Activated naive CD4-positive, alpha-beta T cell treated with anti-CD3 and anti-CD28 coated beads, Interleukin-2, amount 10 ng/mL, durations not matched to agents 7 days and 5 days (primary cell): ENCODE measurements at places on chromosomes 2 and 18.

DNA sequence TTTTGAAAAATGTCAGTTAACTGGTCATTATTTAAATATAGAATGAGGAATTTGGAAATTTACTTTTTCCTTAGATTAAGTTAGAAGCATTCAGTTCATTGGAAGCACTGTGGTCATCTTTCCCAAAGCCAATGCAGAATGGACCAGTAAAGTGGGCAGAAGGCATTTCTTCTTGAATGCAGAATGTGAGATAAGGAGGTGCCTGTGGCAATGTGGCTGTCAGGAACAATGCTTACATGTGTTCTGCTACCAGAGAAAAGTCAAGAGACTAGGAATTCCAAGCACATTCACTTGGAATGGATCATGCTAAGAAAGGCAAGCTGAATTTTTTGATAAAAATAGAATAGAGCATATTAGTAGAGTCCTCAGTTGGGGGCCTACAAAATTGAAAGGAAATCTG, 295.0 kb upstream of the KCNH7 start:
- no peak for DNase-seq

- DNase-seq = no peak
Observed at GRCh38 chr2:30454571-30454970, 7.5 kb downstream of the LCLAT1 start.

GRCh38 chr2:154992826-154993225, 294.3 kb downstream of the KCNJ3 start:
- no peak for DNase-seq

DNA sequence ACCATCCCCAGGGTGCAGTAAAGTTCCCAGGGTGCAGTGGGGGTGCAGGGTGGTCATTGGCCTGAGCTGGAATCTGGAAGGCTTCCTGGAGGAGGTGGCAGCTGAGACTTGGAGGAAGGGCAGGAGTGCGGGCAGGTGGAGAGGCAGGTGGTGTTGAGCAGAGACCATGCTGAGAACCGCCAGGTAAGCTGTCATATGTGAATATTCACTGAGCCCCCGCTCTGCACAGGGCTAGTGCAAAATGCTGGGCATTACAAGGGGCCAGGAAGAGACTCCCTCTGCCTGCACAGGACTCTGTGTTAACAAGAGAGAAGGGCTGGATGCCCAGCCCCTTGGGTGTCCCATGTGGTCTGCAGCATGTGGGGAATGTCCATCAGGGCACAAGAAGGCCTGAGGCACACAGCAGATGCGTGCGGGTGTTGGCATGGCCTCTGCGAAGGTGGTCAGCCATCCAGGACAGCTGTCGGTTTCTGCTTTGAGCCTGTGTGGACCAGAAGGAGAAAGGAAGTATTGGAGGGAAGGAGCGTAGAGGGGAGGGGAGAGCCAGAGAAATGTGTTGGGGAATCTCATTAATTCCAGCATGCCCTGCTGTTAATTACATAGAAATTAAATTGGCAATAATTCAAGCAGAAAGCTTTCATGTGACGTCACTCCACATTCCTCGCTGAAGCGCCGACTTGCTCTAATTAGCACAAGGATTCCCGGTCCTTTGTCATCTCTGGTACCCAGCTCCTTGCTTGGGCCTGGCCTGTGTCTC, 62.8 kb upstream of the OTOS start:
- no peak for DNase-seq

- no peak for DNase-seq
Observed at GRCh38 chr2:128502200-128502599, 183.5 kb upstream of the HS6ST1 start.

- DNase-seq = no peak
Observed at GRCh38 chr18:67514465-67514864, 2.1 kb downstream of the DSEL start.

DNA sequence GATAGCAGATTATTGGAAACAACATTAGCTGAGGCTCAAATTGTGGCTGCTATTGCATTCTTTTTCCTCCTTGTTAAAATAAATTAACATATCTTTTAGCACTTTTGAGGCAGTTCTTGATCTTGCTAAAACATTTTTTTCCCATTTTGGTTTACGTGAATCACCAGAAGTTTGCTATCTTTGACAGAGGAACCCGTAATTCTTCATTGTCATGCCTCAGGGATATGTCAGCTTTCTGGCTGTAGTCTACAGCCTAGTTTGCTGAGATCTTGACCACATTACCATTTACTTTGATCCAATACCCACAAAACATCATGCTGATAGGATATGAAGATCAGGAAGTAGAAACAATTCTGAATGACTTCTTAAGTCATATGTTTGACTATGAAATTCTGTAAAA, 25.1 kb upstream of the FANCL start:
- DNase-seq = no peak

- peak; percentile 86 for DNase-seq
Observed at GRCh38 chr2:25673300-25674076, at the start of gene DTNB. TSS of gene DTNB (minus strand) at chr2:25673577. CDS start at chr2:25652660, 20,917 bp downstream.

DNA sequence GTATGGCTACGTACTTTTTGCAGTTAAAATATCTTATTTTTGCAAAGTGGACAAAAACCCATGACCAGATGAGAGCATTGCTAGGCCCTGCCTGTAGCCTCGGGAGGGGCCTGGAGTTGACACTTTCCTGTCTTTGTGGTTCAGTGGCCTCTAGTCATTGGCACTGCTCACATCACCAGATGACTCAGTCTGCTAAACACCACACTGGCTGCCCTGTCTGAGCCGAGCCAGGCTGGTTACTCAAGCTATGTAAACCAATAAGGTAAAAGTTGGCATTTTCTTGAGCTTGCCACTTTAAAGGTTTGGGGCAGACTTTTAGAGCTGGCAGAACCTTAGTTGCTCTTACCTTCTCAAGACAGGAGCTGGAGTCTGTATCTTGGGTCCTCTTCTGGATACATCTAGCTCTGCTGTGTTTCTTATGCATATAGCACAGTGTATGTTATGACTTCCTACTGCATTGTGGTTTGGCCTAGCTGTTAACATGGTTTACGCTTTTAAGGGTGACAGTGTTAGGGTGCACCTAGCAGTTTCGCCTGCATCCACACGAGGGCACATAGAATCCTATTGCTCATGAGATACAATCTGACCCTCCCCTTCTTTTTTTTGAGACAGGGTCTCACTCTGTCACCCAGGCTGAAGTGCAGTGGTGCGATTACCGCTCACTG, 76.4 kb downstream of the AP1S3 start:
- DNase-seq = peak; percentile 66

- no peak for DNase-seq
Observed at GRCh38 chr2:20723543-20723942, 56.6 kb downstream of the GDF7 start.

DNA sequence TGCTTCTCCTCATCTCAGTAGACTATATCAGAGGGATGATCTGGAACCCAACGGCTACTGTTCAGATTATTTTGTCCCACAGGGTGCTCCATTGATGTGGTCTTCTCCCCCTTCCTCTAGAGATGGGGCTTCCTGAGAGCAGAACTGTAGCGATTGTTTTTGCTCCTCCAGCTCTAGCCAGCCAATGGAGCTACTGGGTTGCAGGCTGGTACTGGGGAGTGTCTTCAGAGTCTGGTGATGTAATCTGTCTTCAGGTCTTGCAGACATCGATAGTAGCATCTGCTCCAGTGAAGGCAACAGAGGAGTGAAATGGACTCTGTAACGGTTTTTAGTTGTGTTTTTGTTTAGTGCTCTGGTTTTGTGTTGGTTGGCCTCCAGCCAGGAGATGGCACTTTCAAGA, 621.9 kb downstream of the RNF144A start:
- DNase-seq = no peak

GRCh38 chr2:33727361-33728032, 128.4 kb upstream of the FAM98A start:
- DNase-seq = no peak

GRCh38 chr2:79453918-79454317, 58.9 kb upstream of the CTNNA2 start:
- DNase-seq = no peak

DNA sequence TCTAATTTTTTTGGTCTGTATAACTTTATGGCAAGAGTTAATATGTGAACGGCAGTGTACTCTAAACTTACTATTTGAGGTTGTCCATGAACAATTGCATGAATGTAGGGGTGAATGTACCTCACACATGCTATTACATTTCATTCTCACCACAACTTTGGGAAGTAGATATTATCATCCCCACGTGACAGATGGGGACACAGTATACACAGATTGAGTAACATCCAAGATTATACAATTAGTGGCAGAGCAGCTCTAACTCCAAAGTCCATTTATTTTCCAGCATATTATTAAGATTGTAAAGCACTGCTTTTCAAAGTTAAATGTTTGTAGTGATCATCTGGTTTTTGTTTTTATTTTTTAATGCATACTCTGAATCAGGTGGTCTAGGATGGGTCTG, 622.1 kb upstream of the ZEB2 start:
- no peak for DNase-seq

- DNase-seq = no peak
Observed at GRCh38 chr2:238063414-238064189, 2.8 kb downstream of the SCLY start.

DNA sequence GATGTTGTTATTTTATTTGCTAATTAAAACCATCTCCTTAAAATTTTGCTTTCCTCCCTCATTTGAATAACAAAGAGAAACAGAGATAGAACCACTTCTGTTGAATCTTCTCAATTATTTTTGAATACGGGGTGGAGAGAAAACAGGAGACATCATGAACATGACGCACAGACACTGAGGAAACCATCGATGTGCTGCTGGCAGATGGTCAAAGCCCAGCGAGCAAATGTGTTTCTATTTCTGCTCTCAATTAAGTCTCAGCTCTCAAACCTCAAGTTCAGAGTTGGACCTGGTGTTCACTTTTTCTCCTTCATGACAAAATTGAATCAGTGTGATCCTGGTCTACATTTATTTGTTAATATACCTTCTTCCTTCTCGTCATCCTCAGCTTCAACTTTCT, 36.1 kb upstream of the TWIST2 start:
- DNase-seq = no peak

DNA sequence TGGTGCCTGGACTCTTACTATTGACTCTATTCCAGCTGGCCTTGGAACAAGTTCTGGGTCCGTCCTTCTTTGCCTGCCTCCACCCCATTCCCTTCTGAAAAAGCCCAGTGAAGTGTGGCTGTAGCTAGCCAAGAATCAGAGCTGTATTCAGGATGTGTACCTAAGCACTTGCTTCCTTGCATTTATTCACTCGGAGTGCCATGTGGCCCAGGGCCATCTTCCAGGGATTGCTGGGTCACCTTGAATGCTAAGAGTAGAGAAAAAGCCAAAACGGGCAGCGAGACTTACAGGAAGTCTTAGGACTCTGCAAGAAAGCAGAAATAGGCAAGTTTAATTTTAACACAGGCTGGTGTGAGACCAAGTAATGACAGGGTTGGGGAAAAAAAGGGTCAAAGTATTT, 4.1 kb downstream of the ITGA6 start:
- DNase-seq = no peak

GRCh38 chr2:229526951-229527350, 187.4 kb downstream of the DNER start:
- DNase-seq = no peak

- no peak for DNase-seq
Observed at GRCh38 chr2:180990337-180990736, 9.9 kb downstream of the UBE2E3 start.

DNA sequence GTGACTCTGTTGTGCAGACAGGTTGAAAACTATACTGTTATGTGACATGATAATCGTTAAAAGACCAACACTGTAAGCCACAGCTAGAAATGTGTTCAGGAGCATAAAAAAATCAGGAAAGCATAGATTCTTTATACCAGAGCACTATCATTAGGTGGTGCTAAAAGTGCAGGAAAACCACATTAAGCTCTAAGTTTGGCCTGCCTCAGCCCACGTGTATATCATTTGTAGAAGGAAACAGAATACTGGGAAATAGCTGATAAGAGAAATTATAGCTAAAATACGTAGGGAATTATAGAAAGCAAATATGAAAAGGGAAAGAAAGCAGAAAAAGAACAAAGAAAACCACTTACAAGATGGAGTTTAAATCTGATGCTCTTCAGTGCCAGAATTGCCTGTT, 26.5 kb upstream of the C2orf74 start:
- DNase-seq = no peak

DNA sequence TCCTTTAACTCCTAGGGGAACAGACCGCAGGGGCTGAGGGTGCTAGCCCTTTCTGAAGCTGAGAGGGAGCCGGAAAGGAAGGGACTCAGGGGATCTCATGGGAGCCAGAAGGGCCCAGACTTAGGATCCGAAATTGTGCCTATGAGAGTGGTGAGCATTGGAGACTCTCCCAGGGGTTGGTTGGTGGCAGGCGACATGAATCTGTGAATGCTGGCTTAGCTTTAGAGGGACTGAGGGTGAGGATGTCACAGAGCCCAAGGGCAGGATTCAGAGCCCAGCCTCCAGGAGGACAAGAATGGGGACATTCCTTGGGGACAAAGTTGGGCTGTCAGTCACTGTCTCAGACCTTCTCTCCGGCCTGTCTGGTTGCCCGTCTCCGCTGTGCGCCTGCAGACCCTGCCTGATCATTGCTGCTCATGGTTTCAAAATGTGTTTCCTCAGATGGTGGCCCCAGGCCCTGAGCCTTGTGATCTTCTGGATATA, 17.5 kb downstream of the GNLY start:
- DNase-seq = no peak

DNA sequence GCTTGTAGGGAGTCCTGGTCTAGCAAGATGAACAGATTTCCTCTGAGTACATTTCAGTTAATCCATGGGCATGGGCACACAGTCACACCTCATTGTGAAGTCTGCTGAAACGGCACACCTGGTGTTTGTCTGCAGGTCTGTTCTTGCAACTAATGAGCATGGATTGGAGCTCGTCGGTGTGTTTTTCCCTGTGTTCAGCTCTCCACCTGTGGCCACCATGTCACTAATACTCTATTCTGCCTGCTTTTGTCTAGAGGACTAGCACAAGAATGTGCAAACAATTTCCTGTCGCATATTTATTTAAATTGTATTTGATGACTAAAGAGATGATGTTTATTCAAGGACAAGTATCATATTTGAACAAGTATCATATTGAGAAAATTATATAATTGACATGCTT, 24.5 kb upstream of the PPP4R1 start:
- no peak for DNase-seq

DNA sequence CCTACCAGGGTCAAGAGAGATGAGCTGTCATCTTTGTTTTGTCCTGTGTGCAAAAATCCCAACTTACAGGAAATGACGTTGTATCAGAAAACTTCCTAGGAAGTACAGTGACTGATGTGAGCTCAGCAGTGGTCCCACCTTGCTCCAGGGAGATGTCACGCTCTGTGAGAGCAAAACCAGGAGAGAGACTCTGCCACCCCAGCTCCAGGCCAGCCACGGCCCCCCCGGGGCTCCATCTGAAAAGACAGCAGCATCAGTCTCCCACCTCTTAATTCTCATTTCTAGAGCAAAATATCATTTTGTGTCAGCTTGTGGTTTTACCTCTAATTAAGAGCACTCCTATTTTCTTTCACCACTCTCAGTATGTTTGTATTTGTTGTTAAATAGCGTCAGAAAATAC, 57.5 kb downstream of the MYL12B start:
- DNase-seq = no peak

- DNase-seq = no peak
Observed at GRCh38 chr2:38263293-38263692, 113.8 kb downstream of the ATL2 start.
